Esophagus mucosa (tissue), 1 donor: ENCODE measurements at places on chromosomes 4 and X.
A peak's percentile ranks its signal among the peaks of the same experiment; 100 is the strongest.

- no peak for ATAC-seq
These were observed 14.1 kb downstream of the INPP4B start for GRCh38 chr4:142832022-142832421.

DNA sequence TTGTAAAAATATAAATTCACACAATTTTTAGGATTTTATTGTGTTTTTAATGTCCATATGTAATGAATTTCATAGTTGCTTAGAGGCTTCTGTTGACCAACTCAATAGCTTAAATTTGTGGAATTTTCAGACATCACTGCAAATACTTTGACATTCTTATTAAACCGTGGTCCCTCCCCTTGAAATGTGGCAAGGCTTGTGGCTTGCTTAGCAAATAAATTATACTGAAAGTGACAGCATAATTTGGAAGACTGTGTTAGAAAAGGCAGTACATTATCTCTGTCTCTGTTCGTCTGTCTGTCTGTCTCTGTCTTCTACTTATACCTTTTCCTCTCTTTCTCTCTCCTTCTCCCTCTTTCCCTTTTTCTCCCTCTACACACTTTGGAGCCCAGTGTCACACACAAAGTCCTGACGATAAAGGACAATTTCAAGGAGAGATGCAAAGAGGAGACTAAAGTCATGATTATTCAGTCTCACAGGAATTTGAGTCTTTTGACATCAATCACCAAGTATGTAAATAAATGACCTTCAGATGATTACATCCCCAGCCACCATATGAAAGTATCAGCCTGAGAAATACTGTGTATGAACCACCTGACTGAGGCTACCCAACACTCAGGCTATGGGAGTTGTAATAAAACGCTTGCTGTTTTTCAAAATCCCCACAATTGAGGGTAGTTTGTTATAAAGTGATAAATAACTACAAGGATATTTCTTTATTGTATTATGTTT lies 21.0 kb upstream of the UGT2B7 start:
- ATAC-seq, result no peak

DNA sequence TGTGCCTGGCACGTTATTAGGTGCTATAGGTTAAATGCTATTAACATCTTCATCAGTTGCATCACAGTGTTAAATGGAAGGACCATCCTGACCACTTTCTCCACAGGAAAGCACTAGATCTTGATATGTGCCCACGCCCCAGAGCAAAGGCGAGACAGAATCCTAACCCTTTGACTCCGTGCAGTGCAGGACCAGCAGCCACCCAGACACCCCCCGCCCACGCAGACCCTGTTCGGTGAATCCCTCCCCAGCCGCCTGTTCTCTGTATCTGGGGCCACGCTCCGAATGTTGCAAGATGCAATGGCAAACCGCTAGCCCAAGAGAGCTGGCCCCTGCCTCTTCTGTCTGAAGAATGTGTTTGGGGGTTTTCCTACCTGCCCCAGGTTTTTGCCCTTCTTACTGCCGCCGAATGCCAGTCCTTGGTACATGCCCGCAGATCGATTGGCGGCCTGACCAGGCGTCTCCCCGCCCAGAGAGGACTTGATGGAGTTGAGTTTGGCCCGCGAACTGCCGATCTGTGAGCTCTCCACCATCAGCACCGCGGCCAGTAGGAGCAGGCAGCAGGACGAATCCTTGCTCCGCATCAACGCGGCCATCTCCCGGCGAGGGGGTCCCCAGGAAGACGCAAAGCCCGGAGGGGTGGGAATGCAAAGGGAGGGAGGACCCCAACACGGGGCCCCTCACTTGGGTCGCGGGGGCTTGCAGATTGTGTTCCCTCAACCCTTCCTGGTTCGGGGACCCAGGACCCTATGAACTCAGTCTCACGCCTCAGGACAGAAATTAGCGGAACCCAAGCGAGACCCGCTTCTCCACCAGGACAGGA lies 906 bp downstream of the DKK2 start:
- ATAC-seq, result no peak

GRCh38 chr4:110193822-110194761 lies 4.3 kb downstream of the ELOVL6 start:
- peak; percentile 79 for ATAC-seq

GRCh38 chr4:152099981-152100378 lies 339.2 kb upstream of the GATB start:
- ATAC-seq, result no peak

GRCh38 chr4:42736527-42737195 lies 79.8 kb upstream of the ATP8A1 start:
- ATAC-seq, result no peak
